HFFc6 (cell line): ENCODE measurements at places on chromosomes 12 and 14. TPM values are rescaled to one million over a fixed set of nuclear protein-coding genes. Genes with fewer than 3 reads are reported as not detected.

The KLHDC1 gene
- total RNA-seq, result 0.97 to 1.4 TPM (median 1.1 TPM) in 3 replicates

The ASB2 gene
- not detected in 3 replicates for total RNA-seq

The KCNK10 gene
- not detected in 2 replicates for total RNA-seq

The PLEK2 gene
- total RNA-seq, result 11.5 to 21.0 TPM (median 13.4 TPM) in 3 replicates

The MORN3 gene
- total RNA-seq, result 0.18 to 0.46 TPM in 2 of 3 replicates, not detected in the other

The HCAR1 gene
- total RNA-seq, result not detected in 3 replicates

The KRT72 gene
- not detected in 3 replicates for total RNA-seq

The LRRK2 gene
- total RNA-seq, result 0.42 and 1.2 TPM in 2 replicates

The TUNAR gene
- not detected in 3 replicates for total RNA-seq

The INTS13 gene
- 29.0 to 35.9 TPM (median 31.8 TPM) in 3 replicates for total RNA-seq

The ADAM21 gene
- total RNA-seq, result 0.41 to 0.72 TPM (median 0.69 TPM) in 3 replicates

The B4GALNT3 gene
- not detected in 3 replicates for total RNA-seq

The KIF26A gene
- total RNA-seq, result 0.06 TPM in 1 of 3 replicates, not detected in the others

- DNase-seq, result peak; percentile 99
Measured at GRCh38 chr12:12979731-12980259, 20.3 kb downstream of the HEBP1 start.

- peak; percentile 41 for DNase-seq
Measured at GRCh38 chr12:54759751-54760150, 94.6 kb upstream of the MUCL1 start.

GRCh38 chr12:70243510-70244371 lies 508 bp downstream of the CNOT2 start:
- DNase-seq, result peak; percentile 25

- DNase-seq, result no peak
Measured at GRCh38 chr12:119385659-119386058, 51.1 kb downstream of the CCDC60 start.

- peak; percentile 68 for DNase-seq
Measured at GRCh38 chr12:57133013-57133569, 4.8 kb downstream of the LRP1 start.

DNA sequence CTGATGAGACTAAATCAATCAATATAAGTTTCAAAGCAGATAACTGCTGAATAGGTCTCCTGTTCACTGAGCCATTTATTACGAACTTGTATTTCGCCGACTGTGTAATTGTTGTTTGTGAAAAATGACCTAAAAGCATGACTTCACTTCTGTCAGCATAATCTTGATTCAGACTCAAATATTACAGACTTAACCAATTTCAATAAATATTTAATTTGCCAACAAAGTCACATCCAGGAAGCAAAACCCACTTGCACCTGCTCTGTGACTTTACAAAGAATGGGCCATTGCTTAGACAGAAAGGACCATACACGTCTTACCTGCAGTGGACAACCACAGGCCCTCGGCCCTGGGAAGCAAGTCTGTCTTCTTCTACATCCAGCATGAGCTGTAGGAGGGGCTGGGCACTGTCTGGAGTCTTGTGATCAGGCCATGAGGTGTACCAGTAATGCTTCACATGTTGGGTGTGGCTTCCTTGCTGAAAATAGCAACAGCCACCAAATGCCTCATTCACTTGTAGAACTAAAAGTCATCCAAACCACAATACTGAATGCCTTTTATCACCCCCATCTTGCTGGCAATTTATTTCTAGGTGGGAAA lies 23.5 kb upstream of the PTPRB start:
- peak; percentile 94 for DNase-seq

- no peak for DNase-seq
Measured at GRCh38 chr14:100571837-100572236, 15.4 kb downstream of the BEGAIN start.

GRCh38 chr14:67749341-67750084 lies 47.8 kb downstream of the RDH12 start:
- DNase-seq, result no peak

GRCh38 chr14:104973135-104973384 lies 5.1 kb downstream of the AHNAK2 start:
- peak; percentile 95 for DNase-seq

DNA sequence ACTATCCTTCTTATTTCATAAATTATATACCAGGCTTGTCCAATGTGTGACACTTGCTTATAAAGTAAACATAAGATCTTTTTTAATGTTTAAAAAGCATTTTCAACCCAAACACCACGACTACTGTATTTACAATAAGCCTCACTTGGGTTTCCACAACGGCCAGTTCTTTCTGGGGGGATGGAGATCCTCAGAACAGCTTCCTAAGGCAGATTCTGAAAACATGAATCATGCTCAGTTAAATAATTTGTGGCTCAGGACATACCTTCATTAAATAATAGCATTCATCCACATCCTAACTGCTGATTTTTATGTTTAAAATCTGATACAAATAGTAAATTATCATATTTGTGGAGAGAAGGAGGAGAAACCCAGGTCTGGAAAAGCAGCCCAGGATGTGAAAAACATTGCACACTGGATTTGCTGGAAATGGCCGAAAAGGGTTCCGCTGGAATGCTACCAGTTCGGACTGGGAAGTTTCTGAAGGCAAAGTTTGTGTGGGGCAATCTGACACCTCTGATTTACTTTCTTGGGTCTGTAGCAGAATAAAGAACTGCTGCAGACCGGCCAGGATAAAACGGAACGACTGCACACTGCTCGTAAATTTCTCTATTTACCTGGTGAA lies 597 bp downstream of the GLT8D2 start:
- peak; percentile 50 for DNase-seq

- no peak for DNase-seq
Measured at GRCh38 chr12:122870163-122870842, 25.6 kb downstream of the VPS37B start.

DNA sequence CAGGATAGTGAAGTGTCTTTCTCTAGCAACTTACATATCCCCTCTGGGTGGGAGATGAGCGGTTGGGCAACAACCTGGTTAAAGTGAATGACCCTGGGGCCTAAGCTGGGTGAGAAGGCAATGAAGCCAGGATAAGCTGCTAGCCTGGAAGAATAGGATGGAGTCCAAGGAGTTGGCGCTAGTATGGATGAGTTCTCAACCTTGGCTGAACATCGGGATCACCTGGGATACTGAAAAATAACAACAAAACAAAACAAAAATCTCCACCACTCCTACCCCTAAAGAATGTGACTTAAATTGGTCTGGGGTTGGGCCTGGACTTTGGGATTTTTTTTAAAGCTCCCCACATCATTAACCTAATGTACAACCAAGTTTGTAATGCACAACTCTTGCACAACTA lies 4.8 kb upstream of the RPS6KA5 start:
- DNase-seq, result no peak

GRCh38 chr14:59331217-59331616 lies 134.0 kb downstream of the GPR135 start:
- no peak for DNase-seq

DNA sequence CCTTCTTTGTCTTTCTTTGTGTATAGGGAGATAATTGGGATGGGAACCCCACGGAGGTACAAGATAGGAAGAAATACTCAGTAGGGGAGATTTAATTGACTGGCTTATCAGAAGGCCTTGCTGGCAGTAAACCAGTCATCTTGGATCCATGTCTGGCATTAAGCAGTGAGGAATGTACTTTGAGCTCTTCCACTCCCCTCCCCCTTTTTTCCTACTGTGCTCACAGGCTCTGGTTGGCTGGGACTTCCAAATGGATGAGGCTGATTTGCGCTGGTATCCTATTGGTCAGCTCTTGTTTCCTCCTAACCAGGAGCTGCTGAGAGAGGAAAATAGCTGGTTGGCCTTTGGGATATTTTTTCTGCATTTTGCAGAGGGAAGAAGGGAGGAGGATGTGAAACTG lies 24.7 kb downstream of the NGDN start:
- peak; percentile 23 for DNase-seq

- DNase-seq, result no peak
Measured at GRCh38 chr12:119258556-119258955, 76.0 kb upstream of the CCDC60 start.

GRCh38 chr14:64232095-64232838 lies 61.9 kb downstream of the ESR2 start:
- peak; percentile 82 for DNase-seq

DNA sequence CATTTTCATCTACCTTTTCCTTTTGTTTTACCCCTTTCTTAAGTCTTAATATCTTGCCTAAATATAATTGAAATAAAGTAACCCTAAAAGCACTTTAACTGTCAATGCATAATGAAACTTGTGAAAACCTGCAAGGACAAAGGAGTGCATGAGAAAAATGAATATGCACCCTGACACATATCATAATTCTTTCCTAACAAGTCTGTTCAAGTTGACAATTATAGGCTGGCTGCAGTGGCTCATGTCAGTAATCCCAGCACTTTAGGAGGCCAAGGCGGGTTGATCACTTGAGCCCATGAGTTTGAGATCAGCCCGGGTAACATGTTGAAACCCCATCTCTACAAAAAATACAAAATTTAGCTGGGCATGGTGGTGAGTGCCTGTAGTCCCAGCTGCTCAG lies 65.4 kb downstream of the FGD6 start:
- no peak for DNase-seq

GRCh38 chr14:103861413-103862392 lies 14.3 kb upstream of the PPP1R13B start:
- DNase-seq, result no peak

DNA sequence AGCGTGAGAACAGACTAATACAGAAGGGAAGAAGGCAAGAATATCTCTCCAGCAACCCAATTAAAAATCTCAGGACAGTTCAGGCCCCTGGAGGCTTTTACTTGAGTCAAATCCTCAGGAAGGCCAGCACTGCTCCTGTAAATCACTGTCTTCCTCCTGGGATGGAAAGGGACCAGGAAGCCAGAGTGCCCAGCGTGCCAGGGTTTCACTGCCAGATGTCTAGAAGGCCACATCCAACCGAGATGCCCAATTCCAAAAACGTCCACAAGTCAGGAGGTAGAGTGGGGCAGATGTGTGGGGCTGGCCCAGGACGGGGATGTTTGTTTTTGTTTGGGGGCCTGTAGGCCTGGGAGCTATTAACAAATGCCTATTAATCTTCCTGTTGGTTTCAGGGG lies 332.0 kb downstream of the MED13L start:
- DNase-seq, result no peak

GRCh38 chr12:119314290-119314689 lies 20.2 kb upstream of the CCDC60 start:
- no peak for DNase-seq

GRCh38 chr14:103110681-103111231 lies 12.5 kb upstream of the TNFAIP2 start:
- no peak for DNase-seq

GRCh38 chr12:124323771-124324530 lies 29.1 kb downstream of the RFLNA start:
- DNase-seq, result no peak

DNA sequence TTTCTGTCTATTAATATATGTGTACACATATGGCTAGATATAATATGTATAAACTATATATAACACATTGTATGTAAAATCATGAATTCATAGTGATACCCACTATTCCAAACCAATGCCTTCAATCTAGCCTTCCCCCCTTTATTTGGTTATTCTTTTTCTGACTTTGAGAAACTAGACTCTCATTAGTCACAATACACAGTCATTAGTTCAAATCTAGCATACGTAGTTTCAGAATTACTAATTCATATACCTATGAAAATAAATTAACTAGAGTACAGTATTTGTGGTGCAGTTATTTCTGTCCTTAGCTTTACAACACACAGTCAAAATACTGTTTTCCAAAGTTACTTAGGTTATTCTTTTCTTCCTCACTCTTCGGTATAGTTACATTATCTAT lies 268.2 kb downstream of the DPF3 start:
- no peak for DNase-seq

DNA sequence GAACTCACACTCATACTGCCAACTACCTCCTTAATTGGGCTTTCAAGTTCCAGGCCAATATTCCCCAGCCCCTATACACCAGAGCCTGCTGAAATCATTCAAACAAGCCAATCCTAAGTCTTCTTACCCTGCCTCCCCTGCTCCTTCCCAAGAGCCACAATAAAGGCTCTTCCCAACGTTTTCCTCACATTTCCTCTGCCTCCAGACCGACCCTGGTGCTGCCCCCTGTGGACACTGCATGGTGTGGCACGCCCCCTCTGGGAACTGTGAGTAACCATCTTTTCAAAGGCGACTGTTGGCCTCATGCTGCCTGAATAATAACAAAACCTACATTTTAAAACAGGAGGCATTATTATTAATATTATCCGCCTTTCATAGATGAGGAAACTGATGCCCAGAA lies 111.6 kb upstream of the NOS1 start:
- DNase-seq, result no peak

- no peak for DNase-seq
Measured at GRCh38 chr14:32396885-32397284, 67.8 kb downstream of the AKAP6 start.

DNA sequence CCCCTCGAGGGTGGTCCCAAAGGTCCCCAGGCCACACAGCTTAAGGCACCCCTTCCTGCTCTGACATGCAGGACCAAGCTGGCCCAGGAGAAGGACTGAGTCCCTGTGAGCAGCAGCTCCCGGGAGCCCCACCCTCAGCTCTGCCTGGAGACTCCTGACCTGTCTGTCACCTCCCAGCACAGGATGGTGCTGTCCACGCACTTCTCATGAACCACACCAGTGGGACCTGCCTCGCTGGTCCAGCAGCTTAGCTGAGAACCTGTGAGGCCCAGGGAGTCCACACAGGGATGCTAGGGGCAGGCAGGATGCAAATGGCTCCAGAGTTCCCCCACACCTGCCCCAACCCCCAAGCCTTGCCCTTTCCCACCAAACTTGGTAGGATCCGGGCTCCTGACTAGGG lies 27.7 kb downstream of the CCDC85C start:
- DNase-seq, result no peak

GRCh38 chr12:15700595-15700994 lies 88.6 kb downstream of the EPS8 start:
- peak; percentile 89 for DNase-seq

DNA sequence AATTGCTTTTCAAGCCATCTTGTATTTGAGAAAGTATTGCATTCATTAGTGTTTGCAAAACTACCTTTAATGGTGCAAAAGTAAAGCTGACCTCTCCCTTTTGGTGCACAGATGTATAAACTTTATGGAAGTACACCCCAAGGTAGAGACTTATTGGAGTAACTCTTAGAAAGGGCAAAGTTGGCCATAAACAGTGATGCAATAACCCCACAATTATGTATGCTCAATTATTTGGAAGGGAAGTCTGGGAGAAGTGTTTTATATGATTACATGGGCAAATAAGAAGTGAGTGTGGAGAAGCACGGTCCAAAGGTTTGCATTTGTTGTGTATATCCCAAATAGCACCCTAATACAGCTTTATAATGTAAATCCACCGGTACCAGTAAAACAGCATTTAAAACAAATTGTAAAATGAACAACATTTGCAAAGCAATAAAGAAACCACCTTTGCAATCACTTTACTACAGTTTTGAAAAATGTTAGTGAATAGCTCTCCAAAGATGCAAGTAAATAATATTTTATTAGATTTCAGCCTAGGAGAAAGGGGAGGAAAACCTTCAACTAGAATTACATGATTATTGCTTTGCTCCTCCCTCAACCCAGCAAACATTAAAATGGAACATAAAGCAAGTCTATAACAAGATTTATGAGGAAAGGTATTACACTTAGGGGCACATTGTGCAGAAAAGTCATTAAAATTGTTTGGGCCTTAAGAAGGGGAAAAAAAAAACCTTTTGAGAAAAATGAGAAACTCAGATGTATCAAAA lies 70.5 kb downstream of the HMGA2 start:
- no peak for DNase-seq

- DNase-seq, result no peak
Measured at GRCh38 chr12:54682674-54683073, 34.5 kb upstream of the DCD start.

GRCh38 chr12:127509066-127509778 lies 757.7 kb upstream of the TMEM132C start:
- peak; percentile 75 for DNase-seq
